ENCODE measurements at places on chromosomes 6 and 20.

DNA sequence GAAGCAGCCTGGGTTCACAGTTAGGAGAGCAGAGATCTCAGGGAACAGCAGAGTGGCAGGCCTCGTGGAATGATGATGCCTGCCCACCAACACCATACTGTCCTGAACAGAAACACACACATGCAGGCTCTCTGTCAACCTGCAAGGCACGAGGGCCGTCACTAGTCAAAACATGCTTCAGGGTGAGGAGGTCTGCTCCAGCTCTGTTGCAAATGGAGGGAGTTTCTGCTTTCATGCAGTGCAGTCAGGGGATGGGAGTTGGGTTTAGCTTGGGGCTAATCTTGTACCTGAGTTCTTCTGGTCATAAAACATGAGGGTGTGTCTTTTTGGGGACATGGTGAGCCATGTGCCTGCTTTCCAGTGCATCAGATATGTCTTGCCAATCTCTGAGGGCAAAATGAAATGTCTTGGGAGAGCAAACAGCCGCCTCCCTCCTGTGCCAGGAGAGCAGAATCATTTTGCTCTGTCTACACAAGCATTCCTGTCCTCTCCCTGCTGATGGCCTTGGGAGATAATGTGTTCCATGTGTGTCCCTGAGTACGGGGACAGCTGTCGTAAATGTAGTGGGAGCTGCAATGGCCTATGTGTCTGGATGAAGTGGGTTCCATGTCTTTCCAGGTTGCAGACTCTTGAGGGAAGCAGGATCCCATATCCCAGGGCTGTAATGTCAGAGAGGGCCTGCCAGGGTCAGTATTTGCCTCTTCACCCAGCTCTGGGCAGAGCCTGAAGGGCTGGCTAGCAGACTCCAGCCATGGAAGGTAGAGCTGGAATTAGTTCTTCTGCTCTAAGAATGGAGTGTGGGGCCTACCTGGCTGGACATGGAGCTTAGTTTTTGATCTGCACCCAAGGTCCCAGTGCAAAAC, 40.6 kb downstream of the MAFB start:
- no peak for DNase-seq
- H3K4me3 ChIP-seq, result no peak overlapping the region
- H3K27ac ChIP-seq, result no peak overlapping the region
- no peaks in the 10 kb centered on the region for H3K36me3 ChIP-seq
- H3K4me1 ChIP-seq, result no peaks in the 10 kb centered on the region

- no peaks in the 10 kb centered on the region for H3K4me1 ChIP-seq
- H3K36me3 ChIP-seq, result no peaks in the 10 kb centered on the region
- no peaks in the 10 kb centered on the region for H3K27me3 ChIP-seq
- H3K4me3 ChIP-seq, result no peak overlapping the region
- DNase-seq, result no peak
- H3K27ac ChIP-seq, result no peak overlapping the region
These were observed 361.1 kb downstream of the ZFAND3 start for GRCh38 chr6:38180586-38180985.

GRCh38 chr20:42474646-42475045, 715.1 kb downstream of the PTPRT start:
- H3K27me3 ChIP-seq, result no peaks in the 10 kb centered on the region
- no peaks in the 10 kb centered on the region for H3K4me1 ChIP-seq
- no peaks in the 10 kb centered on the region for H3K36me3 ChIP-seq
- DNase-seq, result no peak

DNA sequence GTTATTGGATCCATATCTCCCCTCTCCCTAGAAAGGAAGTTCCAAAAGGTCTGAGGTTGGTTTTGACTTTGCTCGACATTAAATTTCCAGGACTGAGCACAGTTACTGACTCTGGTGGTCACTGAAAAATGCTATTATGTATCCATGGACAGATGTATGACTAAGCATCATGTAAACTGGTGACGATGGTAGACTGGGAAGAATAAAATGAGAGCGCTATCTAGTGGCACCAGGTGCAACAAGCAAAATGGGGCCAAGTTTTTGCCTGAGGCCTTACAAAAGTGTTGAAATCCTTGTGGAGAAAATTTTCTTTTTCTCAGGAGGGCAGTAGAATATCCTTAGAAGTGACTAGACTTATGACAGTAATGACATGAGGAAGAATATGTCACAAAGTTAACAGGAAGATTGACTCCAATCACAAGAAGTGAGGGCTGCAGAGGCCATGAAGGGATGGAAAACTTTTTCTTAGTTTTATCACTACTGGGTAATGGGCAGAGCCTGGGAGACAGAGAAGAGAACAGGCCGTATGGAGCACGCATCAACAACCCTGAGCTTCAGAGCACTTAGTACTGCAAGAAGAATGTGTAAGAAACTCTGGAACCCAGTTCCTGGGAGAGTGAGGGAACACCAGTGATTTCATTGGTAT, 88.9 kb upstream of the ELOVL5 start:
- no peaks in the 10 kb centered on the region for H3K36me3 ChIP-seq
- no peak overlapping the region for H3K4me3 ChIP-seq
- no peaks in the 10 kb centered on the region for H3K27me3 ChIP-seq
- H3K4me1 ChIP-seq, result peaks cover 35% of the 10 kb centered on the region
- DNase-seq, result no peak

- H3K27me3 ChIP-seq, result no peaks in the 10 kb centered on the region
- H3K4me1 ChIP-seq, result no peaks in the 10 kb centered on the region
- H3K27ac ChIP-seq, result no peak overlapping the region
These were observed 175.9 kb downstream of the ZDHHC14 start for GRCh38 chr6:157556671-157557430.

DNA sequence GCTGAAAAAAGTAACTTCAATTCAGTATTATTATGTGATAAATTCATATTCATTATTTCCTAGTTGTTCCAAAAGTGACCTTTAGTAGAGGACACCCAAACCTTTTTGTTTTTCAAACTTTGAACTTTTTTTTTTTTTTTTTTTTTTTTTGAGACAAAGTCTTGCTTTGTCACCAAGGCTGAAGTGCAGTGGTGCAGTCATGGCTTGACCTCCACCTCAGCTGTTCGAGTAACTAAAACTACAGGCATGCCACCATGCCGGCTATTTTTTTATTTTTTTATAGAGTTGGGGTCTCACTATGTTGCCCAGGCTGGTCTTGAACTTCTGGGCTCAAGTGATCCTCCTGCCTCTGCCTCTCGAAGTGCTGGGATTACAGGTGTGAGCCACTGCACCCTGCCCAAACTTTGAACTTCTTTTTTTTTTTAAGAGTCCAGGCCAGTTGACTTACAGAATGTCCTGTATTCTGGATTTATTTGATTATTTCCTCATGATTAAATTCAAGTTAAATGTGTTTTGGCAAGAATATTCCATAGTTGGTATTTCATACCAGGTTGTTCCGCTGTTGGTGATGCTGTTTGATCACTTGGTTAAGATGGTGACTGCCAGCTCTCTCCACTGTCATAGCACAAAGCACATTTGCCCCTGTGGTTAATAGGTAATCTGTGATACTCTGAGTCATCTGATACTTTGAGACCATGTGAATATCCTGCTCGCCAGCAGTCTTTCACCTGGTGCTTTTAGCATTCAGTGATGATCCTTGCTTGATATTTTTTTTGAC, 48.0 kb downstream of the VAPB start:
- H3K36me3 ChIP-seq, result peaks cover 14% of the 10 kb centered on the region
- no peak for DNase-seq
- peaks cover 33% of the 10 kb centered on the region for H3K4me1 ChIP-seq
- H3K27ac ChIP-seq, result no peak overlapping the region
- H3K27me3 ChIP-seq, result no peaks in the 10 kb centered on the region

- H3K27ac ChIP-seq, result peak overlapping the region; percentile 14
- H3K36me3 ChIP-seq, result no peaks in the 10 kb centered on the region
- no peak overlapping the region for H3K4me3 ChIP-seq
- H3K4me1 ChIP-seq, result peaks cover 72% of the 10 kb centered on the region
- no peaks in the 10 kb centered on the region for H3K27me3 ChIP-seq
These were observed 6.9 kb downstream of the NT5E start for GRCh38 chr6:85456782-85457181.

- H3K27me3 ChIP-seq, result no peaks in the 10 kb centered on the region
- peak overlapping the region; percentile 87 for H3K27ac ChIP-seq
- peaks cover 34% of the 10 kb centered on the region for H3K36me3 ChIP-seq
- H3K4me1 ChIP-seq, result peaks cover 54% of the 10 kb centered on the region
- peak; percentile 29 for DNase-seq
- peak overlapping the region; percentile 73 for H3K4me3 ChIP-seq
These were observed 654 bp downstream of the TMEM14C start for GRCh38 chr6:10723567-10723881.

DNA sequence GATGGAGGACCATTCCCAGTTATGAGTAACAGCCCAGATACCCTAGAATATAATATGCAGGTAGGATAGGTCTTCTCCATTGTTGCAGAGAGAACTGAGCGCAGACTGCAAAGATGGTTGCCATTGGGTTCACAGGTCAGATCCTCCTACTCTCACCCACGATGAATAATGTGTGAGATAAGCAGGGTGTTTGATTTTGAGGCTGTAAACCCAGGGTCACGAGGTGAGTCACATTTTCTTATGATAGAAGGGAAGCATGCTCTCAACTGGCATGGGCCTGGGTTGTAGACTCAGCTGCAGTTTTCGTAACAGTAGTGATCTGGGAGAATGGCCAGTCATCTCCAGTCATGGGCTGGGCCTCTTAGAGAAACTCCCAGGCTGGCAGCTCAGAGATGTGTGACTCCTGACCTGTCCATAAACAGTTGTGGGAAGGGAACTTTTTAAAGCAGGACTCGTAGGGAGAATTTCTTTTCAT, 74.2 kb downstream of the CD164 start:
- no peaks in the 10 kb centered on the region for H3K27me3 ChIP-seq
- DNase-seq, result peak; percentile 93

DNA sequence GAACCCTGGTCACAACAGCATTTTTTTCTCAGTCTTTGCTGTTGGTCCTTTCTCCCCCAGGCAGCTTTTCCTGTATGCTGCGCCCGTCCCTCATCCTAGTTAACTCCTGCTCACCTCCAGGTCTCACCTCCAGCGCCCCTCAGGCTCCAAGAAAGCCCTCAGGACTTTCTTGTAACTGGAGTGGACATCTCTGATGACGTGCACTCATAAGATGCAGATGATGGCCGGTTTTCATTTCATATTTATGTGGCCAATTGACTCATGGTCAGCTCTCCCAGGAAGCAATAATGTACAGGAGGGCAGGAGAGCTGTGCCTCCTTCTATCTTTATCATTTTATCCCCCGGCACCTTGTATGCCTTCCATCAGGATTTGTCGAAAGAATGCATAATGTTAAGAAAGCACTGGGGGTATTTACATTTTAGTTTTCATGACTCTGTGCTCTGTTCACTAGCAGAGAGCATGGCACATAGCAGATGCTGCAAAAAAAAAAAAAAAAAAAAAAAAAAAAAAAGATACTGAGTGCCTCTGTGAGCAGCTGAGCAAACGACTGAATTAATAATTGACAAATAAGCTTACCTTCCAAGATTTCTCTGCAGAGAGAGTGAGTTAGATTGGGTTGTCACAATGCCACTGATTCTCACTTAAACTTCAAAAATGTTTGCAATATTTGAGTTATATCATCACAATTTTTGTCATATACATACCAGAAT, 170.2 kb downstream of the DOK5 start:
- H3K4me3 ChIP-seq, result no peak overlapping the region
- no peaks in the 10 kb centered on the region for H3K27me3 ChIP-seq
- H3K4me1 ChIP-seq, result no peaks in the 10 kb centered on the region
- no peaks in the 10 kb centered on the region for H3K36me3 ChIP-seq

DNA sequence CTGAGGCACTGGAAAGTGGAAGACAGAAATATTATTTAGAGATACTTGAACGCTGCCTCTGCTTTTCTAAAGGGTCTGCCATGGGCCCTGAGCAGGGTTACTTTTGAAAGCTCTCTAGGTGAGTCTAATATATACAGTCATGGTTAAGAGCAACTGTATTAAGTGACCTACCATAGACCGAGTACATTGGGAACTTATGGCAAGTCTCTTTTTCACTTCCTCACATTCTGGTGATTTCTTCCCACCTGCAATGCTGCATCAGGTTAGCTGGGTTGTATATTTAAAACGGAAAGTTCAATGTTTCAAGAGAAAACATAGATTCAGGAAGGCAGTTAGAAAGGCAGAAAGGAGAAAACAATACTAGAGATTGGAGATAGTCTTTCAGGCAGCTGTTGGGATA, 154.7 kb downstream of the PHF3 start:
- no peak for DNase-seq
- no peak overlapping the region for H3K4me3 ChIP-seq
- no peaks in the 10 kb centered on the region for H3K27me3 ChIP-seq
- no peaks in the 10 kb centered on the region for H3K36me3 ChIP-seq
- no peak overlapping the region for H3K27ac ChIP-seq

DNA sequence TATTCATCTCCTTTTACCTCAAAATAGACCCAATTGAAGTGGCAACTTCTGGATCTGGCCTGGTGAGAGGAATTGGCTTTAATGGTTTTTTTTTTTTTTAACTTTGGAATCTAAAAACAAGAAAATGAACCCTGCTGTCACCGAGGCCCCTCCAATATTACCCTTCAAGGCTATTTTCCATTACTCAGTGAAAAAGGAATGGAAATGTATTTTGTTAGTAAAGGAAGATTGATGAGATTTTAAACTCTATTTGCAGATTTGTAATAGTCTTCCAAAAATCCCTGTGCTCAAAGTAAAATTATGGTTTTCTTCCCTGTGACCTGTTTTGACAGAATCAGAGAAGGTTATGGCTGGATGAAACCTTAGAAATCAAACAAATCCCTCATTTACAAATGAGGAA, 102.9 kb downstream of the TMEM170B start:
- DNase-seq, result no peak
- H3K27me3 ChIP-seq, result no peaks in the 10 kb centered on the region
- H3K4me1 ChIP-seq, result no peaks in the 10 kb centered on the region
- no peaks in the 10 kb centered on the region for H3K36me3 ChIP-seq
- H3K4me3 ChIP-seq, result no peak overlapping the region

DNA sequence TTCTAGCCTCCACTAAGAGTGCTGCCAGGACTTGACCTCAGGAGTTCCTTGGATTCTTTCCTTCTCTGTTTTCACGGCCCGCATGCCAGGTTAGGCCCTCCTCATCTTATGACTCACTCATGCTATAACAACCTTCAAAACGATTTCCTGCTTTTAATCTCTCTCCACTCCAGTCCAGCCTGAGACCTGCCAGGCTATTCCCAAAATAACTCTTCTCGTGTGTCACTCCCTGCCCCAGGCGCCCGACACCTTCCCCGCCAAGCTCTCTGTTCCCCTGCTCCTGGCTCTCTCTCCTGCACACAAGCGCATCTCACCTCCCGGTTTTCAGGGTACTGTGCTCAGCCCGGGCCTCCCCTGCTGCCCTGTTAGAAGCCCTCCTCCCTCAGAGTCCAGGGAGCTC, 64.1 kb upstream of the RPS6KA2 start:
- peaks cover 18% of the 10 kb centered on the region for H3K4me1 ChIP-seq
- no peak overlapping the region for H3K4me3 ChIP-seq
- DNase-seq, result no peak
- H3K27me3 ChIP-seq, result no peaks in the 10 kb centered on the region
- H3K27ac ChIP-seq, result peak overlapping the region; percentile 54

Data from esophagus muscularis mucosa (tissue), 4 donors.